OCI-LY7 (cell line): ENCODE measurements at places on chromosomes 7 and 10.

DNA sequence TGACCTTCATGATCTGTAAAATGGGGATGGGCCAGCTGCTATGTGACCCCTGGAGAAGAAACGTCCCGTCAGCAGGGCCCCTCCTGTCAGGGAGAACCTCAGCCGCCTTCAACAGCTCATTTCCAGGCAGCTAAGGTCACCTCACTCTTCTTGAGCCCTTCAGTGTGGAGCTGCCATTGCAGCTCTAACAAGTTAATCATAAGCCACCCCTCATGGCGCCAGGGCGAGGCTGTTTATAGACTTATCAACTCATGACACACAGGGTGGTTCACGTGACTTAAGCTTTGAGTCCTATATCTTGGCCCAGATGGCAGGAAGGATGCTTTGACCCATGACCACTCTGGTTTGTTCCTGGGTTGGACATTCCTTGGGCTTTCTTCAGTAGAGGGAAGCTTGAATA lies 315.1 kb downstream of the TNS3 start:
- no peak for DNase-seq

DNA sequence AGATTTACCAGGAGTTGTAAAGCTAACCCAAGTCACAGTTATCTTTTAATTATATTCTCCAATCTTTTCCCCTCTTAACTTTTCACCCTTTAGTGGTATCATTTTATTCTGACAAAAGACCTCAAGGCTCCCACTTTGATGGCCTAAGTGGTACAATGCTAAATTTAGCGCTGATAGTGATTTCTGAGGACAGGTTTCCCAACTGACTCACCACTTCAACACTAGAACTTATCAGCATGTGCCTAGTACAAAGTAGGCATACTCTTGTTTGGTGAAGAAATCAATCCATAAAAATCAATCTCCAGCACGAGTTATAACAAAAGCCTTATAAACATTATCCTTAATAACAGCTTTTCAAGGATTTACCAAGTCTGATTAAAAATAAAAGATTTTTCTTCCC lies 7.5 kb downstream of the SNX13 start:
- no peak for DNase-seq

DNA sequence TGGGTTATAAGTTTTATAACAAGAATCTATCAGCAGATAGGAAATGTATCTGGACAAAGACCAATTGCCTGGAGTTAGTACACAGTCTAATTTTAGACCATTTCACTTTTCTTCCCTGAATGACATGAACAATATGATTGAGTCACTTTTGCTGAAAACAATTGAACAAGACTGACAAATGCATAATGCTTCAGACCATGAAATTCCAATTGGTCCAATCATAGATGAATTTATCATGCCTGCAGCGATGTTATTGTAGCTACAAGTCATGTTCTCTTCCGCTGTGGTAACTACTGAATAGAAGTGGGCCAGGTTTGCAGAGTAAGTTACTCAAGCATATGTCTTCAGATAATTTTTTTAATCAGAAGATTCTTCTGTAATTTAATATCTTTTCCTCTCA lies 73.4 kb downstream of the VSTM2A start:
- no peak for DNase-seq

- peak; percentile 68 for DNase-seq
Observed at GRCh38 chr7:44103923-44104859, at the start of gene AEBP1. Gene AEBP1, plus strand, starts transcription at chr7:44104345. Its CDS starts 321 bp downstream, at chr7:44104666.

DNA sequence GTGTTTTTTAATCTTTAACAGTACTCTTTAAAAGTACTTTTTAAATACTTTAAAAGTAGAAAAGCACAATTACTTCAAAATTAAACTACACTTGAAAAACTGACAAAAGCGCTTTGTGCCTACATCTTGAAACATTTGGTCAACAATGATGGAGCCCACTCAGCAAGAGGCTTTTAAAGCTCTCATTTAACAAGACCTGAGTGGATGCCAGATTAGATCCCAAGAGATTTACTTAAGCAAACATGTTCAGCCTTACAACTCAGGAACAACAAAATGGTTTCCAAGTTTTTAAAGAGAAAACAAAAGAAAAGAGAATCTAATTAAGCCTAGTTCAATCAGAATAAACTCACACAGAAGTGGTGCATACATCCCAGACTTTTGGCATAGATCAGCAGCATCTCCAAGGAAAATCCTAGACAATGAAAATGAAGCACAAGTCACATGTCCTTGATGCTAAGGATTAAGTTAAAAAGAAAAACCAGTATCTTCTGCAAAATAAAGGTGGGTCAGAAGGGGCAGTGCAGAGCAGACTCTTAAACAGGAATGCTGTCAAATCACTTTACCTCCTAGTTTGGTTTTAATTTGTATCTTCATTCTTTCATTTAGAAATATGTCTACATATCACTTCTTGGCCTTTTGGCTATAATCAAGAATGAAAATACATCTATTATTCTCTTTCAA lies 26.2 kb downstream of the HIBADH start:
- DNase-seq: no peak

DNA sequence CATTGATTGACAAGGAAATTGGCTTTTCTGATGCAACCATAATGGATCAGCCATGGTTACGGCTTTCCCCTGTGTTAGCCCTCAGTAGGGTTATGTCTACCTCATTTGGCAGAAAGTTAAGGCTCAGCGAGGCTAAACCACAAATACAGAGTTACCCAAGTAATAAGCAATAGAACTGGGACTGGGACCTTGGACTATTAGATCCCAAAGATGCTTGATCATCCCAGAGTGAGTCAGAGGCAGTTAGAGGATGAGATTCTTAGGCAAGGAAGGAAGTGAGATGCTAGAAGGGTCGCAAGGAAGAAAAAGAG lies 401.4 kb downstream of the TNS3 start:
- no peak for DNase-seq

GRCh38 chr10:110067960-110068770 lies 60.4 kb downstream of the ADD3 start:
- DNase-seq: peak; percentile 28

GRCh38 chr7:50317221-50317678 lies 12.7 kb downstream of the IKZF1 start:
- DNase-seq: no peak

DNA sequence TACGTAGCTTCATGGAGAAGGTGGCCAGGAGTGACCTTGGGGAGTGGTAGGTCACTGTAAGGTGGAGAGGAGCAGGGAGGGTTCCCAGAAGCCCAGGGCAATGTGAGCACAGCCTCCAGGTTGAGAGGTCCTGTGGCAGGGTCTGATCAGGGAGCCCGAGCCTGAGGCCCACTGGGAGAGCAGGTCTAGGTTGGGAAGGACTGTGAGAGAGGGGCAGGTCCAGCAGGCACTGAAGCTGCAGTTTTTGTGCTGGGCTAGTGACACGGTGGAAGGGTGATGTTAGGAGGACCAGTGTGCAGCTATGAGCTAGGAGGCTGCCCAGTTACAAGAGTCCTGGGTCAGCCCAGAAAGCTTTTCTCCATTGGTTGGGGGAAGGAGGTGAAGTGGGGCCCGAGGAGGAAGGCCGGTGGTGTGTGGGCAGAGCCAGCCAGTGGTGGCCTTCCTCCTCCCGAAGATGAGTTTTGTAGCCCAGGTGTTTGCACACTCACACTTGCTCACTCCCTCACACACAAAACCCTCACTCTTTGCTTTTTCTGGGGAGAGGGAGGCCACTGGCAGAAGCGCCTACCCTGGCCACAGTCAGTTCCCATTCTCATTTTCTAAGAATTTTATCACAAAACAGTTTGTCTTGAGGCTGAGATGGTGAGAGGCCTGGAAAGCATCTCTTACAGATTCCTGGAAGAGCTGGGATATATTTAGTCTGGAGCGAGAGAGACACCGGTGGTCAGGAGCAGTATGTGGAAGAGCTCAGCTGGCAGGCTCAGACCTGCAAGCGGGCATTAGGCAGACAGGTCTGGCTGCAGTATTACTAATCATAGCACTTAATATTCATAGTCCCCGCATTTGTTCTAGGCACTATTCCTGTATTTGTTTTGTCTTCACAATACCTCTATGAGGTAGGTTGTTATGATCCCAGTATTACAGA lies 57.1 kb downstream of the ZNF467 start:
- DNase-seq: no peak

GRCh38 chr10:5890452-5890915 lies 441 bp downstream of the FBH1 start:
- DNase-seq: peak; percentile 29

GRCh38 chr10:29256586-29256985 lies 32.3 kb upstream of the LYZL1 start:
- DNase-seq: no peak

DNA sequence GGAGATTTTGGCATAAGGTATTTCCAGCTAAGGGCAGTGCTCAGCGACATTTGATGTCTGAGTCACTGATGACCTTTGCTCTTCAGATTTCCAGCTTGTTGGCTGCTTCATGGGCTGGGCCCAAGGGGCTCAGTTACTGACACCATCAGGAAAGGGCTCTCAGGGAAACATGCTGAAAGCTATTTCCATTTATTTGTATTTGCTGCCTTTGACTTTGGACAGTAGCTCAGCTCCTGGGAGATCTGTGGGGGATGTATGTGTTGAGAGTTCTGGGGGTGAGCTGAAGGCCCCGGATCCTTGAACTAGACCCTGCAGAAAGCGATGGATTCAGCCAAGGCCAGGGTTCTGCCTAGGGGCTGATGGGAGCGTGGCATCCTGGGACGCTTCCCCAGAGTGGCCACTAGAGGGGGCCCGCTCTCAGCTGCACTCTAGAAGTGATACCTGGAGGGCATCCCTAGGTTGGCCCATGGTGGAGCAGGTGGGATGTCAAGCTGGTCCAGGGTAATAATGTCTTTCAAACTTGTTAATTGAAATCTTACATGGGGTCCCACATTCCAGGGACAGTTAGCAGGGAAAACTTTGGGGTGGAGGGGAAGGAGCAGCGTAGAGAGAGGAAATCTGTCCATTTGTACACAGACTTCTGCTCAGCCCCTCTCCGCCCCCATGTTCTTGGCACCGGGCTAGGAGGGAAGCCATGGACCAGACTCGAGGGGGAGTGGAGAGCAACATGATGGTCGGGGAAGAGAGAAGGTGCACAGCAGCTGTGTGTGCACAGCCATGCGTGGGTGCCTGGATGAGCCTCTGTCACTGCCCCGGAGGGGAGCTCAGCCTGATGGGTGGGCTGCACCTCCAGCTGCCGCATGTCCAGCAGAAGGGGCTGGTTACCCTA lies 3.0 kb upstream of the BTBD16 start:
- DNase-seq: peak; percentile 56

GRCh38 chr7:30459591-30460245 lies 18.9 kb downstream of the NOD1 start:
- no peak for DNase-seq

- DNase-seq: no peak
Observed at GRCh38 chr7:36732806-36733205, 8.5 kb upstream of the AOAH start.
